ENCODE measurements at places on chromosomes 3 and 15. TPM values are rescaled to one million over a fixed set of nuclear protein-coding genes. Genes with fewer than 3 reads are reported as not detected.
A peak's percentile ranks its signal among the peaks of the same experiment; 100 is the strongest.

DNA sequence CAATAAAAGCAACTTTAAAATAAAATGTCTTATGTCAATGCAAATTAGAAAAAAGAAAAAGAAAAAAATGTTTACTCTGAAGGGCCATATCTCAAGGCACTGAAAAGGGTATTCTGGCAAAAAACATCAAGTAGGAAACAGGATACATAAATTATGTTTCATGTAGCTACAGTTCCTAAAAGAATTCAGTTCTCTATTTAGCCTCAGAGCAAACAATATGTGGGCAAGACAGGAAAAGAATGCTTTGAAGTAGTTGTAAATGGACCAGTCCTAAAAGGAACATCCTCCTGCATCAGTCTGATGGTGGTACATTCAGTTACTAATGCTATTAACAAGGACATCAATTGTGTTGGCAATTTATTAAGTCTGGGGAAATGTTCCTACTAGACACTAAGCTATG lies 8.1 kb downstream of the COMMD2 start:
- H3K4me3 ChIP-seq, result no peak overlapping the region
- no peak for DNase-seq
- H3K27ac ChIP-seq, result no peak overlapping the region
- peaks cover 96% of the 10 kb centered on the region for H3K36me3 ChIP-seq
- H3K4me1 ChIP-seq, result peaks cover 8% of the 10 kb centered on the region

DNA sequence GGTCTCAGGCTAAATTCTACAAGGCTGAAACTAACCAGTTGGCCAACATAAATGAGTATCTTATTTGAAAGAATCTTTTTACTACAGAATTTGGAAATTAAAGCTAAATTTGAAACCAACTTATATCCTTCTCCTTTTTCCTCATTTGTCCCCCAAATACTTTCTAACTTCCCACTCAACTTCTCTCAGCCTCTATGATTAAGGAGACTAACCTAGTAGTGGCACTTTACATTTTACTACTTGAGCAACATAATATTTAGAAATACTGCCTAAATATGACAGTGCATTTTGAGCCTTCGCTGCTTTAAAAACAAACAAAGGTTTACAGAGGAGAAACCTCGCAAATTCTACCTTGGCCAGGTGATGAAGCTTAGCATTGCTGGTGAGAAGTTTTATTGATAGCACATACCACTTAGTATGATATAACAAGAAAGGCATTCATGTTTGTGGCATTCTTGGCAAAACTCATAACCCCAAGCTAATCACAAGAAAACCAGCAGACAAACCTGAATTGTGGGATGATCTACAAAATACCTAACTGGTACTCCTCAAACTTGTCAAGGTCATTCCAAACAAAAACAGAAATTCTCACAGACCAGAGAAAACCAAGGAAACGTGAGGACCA lies 432.1 kb upstream of the CFAP20DC start:
- H3K4me3 ChIP-seq, result no peak overlapping the region
- no peaks in the 10 kb centered on the region for H3K27me3 ChIP-seq
- no peak overlapping the region for H3K27ac ChIP-seq

- H3K27me3 ChIP-seq, result no peaks in the 10 kb centered on the region
- H3K36me3 ChIP-seq, result no peaks in the 10 kb centered on the region
- DNase-seq, result no peak
- no peak overlapping the region for H3K27ac ChIP-seq
Observed at GRCh38 chr3:132210476-132211346, 106.5 kb upstream of the ACP3 start.

DNA sequence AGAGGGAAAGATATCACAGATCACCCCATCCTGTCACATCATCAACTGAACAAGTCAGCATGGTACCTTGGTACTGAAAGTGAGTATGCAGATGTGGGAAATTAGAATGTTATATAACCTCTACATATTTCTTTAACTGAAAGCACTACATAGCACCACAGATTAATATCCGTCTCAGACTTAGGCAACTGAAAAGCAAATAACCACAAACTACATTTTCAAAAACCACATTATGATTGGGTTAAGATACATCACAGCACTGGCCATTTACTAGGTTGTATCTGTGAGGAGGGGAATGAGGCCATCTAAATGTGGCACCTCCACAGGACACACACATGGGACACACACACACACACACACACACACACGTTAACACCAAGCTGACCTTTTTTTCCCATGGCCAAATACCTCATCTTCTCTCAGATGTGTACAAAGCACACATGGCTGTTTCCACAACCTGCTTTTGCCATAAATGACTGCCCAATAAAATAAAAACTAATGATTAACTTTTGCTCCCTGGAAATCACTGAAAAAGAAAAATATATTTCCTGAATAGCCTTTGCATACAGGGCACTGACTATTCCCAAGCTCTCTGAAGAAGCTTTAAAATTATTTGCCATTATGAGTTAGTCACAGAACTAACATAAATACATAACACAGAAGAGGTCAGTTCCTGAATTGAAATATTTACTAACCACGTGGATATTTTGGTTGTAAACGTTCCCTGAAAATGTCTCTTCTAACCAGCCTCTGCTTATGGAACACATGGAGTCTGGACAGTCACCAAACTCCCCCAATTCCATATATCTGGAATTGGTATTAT lies 60.1 kb downstream of the SUMF1 start:
- peaks cover 48% of the 10 kb centered on the region for H3K36me3 ChIP-seq
- no peak for DNase-seq
- no peaks in the 10 kb centered on the region for H3K27me3 ChIP-seq
- no peak overlapping the region for H3K4me3 ChIP-seq
- no peak overlapping the region for H3K27ac ChIP-seq

DNA sequence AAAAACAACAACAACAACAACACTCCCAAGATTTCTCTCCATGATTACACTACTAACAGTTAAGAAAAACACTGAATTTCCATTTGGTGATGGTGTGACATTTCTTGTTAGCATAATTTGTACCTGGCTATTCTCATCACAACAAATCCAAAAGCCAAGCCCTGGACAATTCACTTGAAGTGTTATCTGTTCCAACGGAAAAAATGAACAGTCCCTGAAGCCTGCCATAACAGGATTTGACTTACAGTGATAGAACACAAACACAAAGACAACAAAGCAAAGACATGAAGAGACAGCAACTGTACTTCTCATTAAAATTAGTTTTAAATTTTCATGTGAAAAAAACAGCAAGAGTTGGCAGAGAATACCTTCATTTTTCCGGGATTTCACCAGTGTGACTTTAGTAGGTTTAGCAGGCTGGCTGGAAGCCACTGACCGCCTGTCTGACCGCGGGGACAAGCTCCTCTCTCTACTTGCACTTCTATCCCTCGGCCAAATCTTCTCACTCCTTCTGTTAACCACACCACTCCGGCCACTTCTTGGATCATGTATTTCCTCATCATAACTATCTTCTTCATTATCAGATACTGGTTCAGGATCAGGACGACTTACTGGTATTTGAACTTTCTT lies 56.3 kb downstream of the TJP1 start:
- no peak overlapping the region for H3K4me3 ChIP-seq
- H3K36me3 ChIP-seq, result peaks cover 78% of the 10 kb centered on the region
- DNase-seq, result no peak

DNA sequence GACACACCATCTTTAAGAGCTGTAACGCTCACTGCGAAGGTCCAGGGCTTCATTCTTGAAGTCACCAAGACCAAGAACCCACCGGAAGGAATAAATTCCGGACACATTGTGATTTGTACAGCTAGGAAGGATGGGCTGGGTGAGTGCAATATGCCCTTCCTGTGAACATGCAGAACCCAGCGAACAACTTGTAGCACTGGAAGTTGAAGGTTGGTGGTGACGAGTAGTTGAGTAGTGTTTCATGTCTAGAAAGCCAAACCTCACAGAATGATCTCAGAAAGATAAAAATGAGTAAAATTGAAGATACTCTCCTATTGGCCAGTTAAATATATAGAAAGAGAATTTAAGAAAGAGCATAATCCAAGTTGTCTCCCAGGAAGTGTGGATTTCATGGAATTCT lies 462.2 kb upstream of the CFAP20DC start:
- no peak overlapping the region for H3K27ac ChIP-seq
- DNase-seq, result no peak
- H3K4me3 ChIP-seq, result no peak overlapping the region
- no peaks in the 10 kb centered on the region for H3K4me1 ChIP-seq
- H3K27me3 ChIP-seq, result peaks cover 2% of the 10 kb centered on the region

ATOSA gene
- 46.7 TPM for total RNA-seq

WNT7A gene
- 4.1 TPM for total RNA-seq

GRCh38 chr3:17238023-17238422 lies 353.3 kb downstream of the PLCL2 start:
- peaks cover 4% of the 10 kb centered on the region for H3K4me1 ChIP-seq
- H3K27ac ChIP-seq, result no peak overlapping the region
- no peaks in the 10 kb centered on the region for H3K36me3 ChIP-seq
- no peak overlapping the region for H3K4me3 ChIP-seq

- H3K27me3 ChIP-seq, result no peaks in the 10 kb centered on the region
- no peaks in the 10 kb centered on the region for H3K36me3 ChIP-seq
Observed at GRCh38 chr3:72517921-72518424, 330.3 kb downstream of the SHQ1 start.

DNA sequence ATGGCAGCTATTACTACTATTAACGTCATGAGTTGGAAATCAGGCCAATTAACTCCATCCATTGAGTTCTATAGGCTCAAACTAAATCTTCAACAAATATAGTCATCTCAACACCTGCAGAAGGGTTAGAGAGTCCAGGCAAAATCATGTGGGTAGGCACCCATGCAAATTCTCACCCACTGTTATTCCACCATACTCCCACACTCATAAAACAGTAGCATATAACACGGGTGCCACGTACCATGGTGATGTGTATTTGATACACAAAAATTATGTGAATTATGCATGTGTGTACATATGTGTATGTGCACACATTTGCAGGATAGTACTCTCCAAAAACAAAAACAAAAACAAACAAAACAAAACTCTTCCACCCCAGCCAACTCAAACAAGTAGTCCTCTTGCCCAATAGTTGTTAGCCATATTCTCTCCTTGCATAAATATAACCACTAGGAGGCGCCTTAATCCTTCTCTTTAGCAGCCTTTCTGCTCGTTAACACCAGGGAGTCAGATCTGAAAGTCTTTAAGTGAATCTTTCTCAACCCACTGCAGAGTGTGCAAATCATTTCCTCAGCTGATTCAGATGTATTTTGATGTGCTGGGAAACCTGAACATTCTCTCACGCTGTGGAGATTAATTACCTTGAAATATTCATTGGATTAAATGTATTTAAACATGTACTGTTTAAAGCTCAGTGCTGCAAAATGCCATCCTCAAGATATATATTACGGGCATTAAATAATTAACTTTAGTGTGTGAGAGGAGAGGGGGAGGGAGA lies 38.0 kb upstream of the COPB2 start:
- DNase-seq, result no peak
- H3K36me3 ChIP-seq, result peaks cover 15% of the 10 kb centered on the region
- H3K4me1 ChIP-seq, result no peaks in the 10 kb centered on the region
- no peak overlapping the region for H3K4me3 ChIP-seq
- no peak overlapping the region for H3K27ac ChIP-seq

NBEAL2 gene
- 97.0 TPM for total RNA-seq

DNA sequence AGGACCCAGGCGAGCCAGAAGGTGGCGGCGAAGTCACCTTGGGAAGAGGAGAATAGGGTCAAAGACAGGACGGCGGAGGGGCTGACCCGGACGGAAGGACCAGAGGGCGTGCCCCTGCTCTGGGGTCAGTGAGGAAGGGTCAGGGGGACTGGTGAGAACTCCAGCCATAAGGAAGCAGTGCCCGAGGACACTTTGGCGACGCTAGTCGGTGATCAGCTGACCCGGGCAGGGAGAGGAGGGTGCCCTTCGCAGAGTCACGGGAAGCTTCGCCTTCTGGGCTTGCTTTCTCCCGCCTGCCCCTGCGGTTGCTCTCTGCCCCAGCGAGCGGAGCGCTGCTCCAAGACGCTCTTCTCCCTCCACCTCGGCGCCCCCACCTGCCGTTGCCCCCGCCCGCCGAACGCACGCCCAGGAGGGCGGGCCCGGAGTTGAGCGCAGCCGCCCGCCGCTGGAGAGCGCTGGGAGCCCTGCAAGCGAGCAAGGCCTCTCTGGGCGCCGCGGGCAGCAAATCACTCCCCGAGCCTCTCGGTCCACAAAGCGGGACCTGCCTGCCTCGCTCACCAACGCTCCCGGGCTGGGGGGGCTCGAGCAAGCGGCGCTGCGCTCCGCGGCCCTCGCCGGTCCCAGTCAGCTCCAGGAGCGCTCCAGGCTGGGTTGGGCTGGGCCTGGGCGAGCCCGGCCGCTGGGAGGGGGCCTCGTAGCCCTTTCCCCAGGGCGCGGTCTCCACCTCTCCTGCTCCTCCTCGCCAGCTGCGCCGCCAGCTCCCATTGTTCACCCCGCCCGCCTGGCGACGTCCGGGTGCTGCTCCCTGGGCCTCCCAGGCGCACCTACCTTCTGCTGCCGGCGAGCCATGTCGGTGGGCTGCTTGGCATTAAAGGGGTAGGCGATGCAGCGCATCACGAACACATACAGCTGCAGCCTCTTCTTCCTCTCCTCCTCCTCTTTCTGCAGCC lies 1.2 kb downstream of the CADPS start:
- peak overlapping the region; percentile 47 for H3K4me3 ChIP-seq
- H3K27ac ChIP-seq, result no peak overlapping the region
- H3K4me1 ChIP-seq, result peaks cover 9% of the 10 kb centered on the region

GRCh38 chr15:81530271-81530691 lies 156.3 kb upstream of the TMC3 start:
- no peaks in the 10 kb centered on the region for H3K36me3 ChIP-seq
- no peak overlapping the region for H3K4me3 ChIP-seq
- H3K27ac ChIP-seq, result no peak overlapping the region
- H3K27me3 ChIP-seq, result no peaks in the 10 kb centered on the region
- no peak for DNase-seq

- peaks cover 32% of the 10 kb centered on the region for H3K36me3 ChIP-seq
- H3K4me1 ChIP-seq, result peaks cover 15% of the 10 kb centered on the region
Observed at GRCh38 chr3:58416191-58416590, 17.4 kb downstream of the PDHB start.

THAP10 gene
- 2.4 TPM for total RNA-seq

- peak; percentile 60 for DNase-seq
- peaks cover 8% of the 10 kb centered on the region for H3K36me3 ChIP-seq
- no peak overlapping the region for H3K27ac ChIP-seq
- no peak overlapping the region for H3K4me3 ChIP-seq
- peaks cover 28% of the 10 kb centered on the region for H3K4me1 ChIP-seq
Observed at GRCh38 chr3:47989981-47990440, 26.2 kb downstream of the MAP4 start.

SNTN gene
- total RNA-seq, result 12.8 TPM

- H3K27me3 ChIP-seq, result no peaks in the 10 kb centered on the region
- H3K4me1 ChIP-seq, result no peaks in the 10 kb centered on the region
- no peak for DNase-seq
- H3K36me3 ChIP-seq, result no peaks in the 10 kb centered on the region
Observed at GRCh38 chr3:127448671-127449070, 141.9 kb downstream of the TPRA1 start.

GRCh38 chr15:91855684-91856489 lies 2.4 kb downstream of the SLCO3A1 start:
- H3K4me3 ChIP-seq, result peak overlapping the region; percentile 77
- peak overlapping the region; percentile 31 for H3K27ac ChIP-seq
- no peaks in the 10 kb centered on the region for H3K36me3 ChIP-seq
- peak; percentile 61 for DNase-seq

- peak; percentile 57 for DNase-seq
- H3K27ac ChIP-seq, result no peak overlapping the region
- H3K27me3 ChIP-seq, result no peaks in the 10 kb centered on the region
- no peak overlapping the region for H3K4me3 ChIP-seq
Observed at GRCh38 chr15:91469632-91470567, 369.8 kb downstream of the SV2B start.

- no peaks in the 10 kb centered on the region for H3K36me3 ChIP-seq
- H3K27me3 ChIP-seq, result no peaks in the 10 kb centered on the region
Observed at GRCh38 chr3:100662113-100662823, 47.0 kb upstream of the TFG start.

CRABP1 gene
- not detected for total RNA-seq

HRG gene
- total RNA-seq, result not detected

PATL2 gene
- total RNA-seq, result 4.5 TPM

All from lower lobe of right lung (tissue), 2 donors.